LHCN-M2 (cell line): ENCODE measurements at places on chromosomes 16 and 17. TPM values are rescaled to one million over a fixed set of nuclear protein-coding genes. Genes with fewer than 3 reads are reported as not detected.

- no peak for DNase-seq
Measured at GRCh38 chr17:49337884-49338283, 24.2 kb downstream of the ZNF652 start.

DNA sequence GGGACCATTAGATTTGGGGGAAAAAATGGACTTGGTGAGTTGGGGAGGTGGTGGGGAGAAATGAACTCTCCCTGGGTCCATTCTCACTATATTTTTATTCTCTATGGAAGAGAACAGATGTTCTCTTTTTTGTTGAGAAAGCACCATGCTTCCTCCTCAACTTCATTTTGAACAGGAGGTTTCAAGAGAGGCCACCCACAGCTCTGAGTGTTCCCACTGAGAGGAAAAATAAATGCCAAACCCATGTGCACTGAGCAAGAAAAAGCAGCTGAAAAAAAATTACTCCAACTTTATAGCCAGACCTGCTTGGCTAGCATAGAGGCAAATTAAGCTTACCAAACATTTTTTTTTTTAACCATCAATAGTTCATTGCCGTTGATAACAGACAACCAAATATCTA, 883.6 kb downstream of the KCNJ2 start:
- DNase-seq, result no peak

The ITGAX gene
- total RNA-seq, result not detected in 2 replicates

The SLC13A5 gene
- not detected in 2 replicates for total RNA-seq

The HIGD1B gene
- total RNA-seq, result not detected in 2 replicates
